NK-92 treated with Interleukin-12 subunit alpha and Interleukin-12 subunit beta, amount 100 ng/mL, for 24 hours (cell line): ENCODE measurements at places on chromosomes 3 and 15.

DNA sequence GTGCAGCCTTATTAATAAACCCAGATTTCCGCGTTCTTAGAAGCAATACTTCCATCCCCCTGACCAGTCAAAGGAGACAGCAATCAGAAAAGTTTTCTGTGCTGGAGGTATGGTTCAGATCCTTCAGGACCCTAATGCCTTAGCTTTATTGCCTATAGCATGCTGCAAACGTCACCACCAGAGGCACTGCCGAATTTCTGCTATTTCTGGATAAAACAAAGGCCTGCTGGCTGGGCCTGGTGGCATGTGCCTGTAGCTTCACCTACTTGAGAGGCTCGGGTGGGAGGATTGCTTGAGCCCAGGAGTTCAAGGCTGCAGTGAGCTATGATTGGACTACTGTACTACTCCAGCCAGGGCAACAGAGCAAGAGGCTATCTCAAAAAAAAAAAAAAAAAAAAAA lies 407.2 kb downstream of the FOXP1 start:
- DNase-seq = no peak

- DNase-seq = no peak
Measured at GRCh38 chr3:41276191-41276590, 76.9 kb downstream of the CTNNB1 start.

- no peak for DNase-seq
Measured at GRCh38 chr3:177552051-177552450, 354.8 kb upstream of the TBL1XR1 start.

DNA sequence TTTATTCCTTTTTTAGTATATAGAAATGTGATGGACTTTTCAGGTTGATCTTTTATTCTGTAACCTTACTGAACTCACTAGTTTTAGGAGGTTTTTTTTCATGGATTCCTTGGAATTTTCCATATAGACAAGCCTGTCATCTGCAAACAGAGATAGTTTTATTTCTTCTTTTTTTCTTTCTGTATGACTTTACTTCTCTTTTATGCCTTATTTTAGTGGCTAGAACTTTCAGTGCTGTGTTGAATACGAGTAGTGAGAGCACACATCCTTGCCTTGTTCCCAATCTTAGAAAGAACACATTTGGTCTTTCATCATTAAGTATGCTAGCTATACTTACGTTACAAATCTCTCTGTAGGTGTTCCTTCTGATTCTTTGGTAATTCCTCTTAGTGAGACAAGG lies 336.5 kb downstream of the PTPRG start:
- no peak for DNase-seq

GRCh38 chr3:114034211-114034610 lies 22.1 kb downstream of the CCDC191 start:
- no peak for DNase-seq

DNA sequence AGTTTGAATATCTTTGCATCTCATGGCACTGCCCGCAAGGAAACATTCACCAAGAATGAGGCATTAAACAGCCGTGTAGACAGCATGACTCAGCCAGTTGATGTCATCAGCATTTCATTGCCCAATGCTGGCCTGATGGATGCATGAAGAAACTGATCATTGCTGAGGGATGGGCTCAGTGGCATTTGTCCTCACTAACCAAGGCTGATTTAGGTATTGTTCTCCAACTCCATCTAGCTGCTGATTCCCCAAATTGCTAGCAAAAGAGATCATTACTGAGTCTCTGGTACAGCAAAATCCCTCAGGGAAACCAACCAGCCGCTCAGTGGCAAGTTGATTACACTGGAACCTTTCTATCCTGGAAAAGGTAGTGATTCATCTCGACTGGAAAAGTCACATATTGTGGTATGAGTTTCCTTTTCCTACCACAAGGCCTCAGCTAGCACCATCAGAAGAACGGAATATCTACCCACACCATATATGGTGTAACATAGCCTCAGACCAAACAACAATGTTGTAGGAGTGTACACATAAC lies 186.5 kb upstream of the GAP43 start:
- no peak for DNase-seq

GRCh38 chr15:35630985-35631384 lies 85.0 kb upstream of the DPH6 start:
- DNase-seq = no peak

DNA sequence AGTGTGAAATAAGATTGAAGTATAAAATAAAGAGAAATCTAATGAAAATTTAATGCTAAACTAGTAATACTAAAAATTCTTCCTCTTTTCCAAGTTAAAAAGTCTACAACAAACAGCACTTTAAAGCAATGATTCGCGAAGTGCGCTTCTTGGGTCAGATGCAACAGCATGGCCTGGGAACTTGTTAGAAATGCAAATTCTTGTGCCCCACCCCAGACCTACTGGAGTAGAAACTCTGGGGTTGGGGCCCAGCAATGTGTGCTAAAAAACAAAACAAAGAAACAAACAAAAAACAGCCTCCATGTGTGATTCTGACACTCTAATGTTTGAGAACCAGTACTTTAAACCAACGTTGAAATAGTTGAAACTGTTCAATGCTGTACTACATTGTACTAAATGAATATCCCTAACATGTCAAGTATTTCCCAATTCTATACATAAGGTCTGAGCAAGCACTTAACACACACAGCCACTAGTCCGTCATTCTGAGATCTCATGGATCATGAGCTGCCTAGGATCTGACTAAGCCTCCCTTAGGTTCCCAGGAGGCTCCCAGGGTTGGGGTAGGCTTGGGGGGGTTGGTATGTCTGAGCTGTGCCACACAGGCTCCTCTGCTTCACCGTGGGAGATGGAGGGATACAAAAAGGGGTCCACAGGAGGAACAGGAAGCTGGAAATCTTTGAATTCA lies 6.1 kb downstream of the RASGRP1 start:
- DNase-seq = no peak

DNA sequence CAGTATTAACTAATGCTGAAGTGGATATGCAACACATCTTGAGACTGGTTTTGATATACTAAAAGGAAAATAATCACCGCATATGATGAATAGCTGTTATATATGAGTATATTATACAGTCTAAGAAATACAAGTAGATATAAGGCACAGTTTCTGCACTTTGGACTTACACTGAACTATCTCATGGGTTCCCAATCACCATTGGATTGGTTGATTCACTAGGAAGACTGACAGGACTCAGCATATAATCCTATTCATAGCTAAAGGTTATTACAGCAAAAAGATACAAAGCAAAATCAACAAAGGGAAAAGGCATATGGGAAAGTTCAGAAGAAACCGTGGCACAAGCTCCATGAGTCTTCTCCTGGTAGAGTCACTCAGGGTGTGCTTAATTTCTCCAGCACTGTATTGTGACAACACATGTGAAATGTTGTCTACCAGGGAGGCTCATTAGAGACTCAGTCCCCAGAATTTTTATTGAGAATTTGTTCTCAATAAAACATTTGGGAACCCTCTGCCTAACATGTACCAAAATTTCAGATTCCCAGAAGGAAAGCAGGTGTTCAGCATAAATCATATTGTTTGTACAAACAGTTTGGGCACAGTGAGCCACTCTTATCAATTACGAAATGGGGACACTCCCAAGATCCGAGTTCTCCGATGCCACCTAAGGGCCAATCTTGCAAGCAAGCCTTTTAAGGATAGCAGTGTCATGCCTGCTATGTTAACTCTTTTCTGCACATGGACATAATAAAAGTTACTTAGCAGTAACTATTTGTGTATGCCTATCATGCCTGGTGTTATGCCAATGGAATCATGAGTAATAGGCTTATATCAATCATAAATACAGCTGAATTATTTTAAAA lies 26.8 kb downstream of the CMC1 start:
- DNase-seq = no peak

- DNase-seq = peak; percentile 26
Measured at GRCh38 chr3:124620600-124621063, 109.6 kb upstream of the UMPS start.

GRCh38 chr15:49428409-49429095 lies 5.5 kb downstream of the FGF7 start:
- no peak for DNase-seq

GRCh38 chr3:67790043-67790442 lies 135.6 kb upstream of the SUCLG2 start:
- DNase-seq = no peak

DNA sequence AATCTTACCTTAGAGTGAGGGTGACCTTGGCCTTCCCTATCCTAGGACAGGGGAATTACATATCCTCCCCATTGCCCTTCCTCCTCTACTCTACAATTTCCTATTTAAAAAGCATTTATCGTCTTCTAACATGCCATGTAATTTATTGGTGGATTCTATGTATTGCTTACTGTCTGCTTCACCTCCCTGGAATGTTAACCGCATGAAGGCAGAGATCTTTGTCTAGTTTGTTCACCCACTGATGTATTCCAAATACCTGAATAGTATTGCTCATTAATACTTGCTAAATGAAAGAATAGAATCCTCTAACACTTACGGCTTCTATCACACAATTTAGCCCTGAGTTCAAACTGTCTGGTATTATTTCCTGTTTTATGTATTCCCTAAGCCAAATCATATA lies 68.6 kb downstream of the PPARG start:
- no peak for DNase-seq

GRCh38 chr3:30426293-30426993 lies 180.0 kb upstream of the TGFBR2 start:
- DNase-seq = no peak

- no peak for DNase-seq
Measured at GRCh38 chr3:149965278-149965677, 5.4 kb downstream of the PFN2 start.

DNA sequence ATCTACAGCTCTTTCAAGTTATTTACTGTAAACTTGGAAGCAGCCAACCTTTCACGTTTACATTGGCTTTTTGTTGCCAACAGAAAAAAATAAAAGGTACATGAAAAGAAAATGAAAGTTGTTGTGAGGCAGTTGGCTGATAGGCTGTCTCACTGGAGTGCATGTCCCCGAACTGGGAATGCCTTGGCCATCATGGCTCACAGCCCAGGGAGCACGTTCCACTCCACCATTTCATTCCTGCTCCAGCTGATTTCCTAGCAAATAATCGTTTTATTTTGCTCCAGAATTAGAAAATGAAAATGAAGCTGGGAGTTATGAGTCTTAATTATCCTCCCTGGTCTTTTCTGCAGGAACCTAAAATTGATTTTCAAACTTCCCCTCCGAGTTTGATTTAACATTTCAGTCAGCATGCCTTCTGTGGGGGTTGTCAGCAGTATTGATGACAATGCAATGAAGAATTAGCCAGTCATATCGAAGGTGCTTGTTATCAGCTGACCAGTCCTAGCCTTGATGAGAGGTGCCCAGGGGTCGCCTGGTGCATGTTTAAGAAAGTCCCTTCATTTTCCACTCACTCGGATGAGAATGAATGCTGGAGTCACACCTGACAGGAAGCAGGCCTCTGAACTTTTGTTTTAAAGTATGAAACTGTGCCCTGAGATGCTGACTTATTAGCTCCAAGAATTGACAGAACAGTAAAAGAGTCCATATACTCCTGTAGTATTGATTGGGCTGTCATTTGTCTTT lies 293.7 kb upstream of the TRIM42 start:
- DNase-seq = no peak

DNA sequence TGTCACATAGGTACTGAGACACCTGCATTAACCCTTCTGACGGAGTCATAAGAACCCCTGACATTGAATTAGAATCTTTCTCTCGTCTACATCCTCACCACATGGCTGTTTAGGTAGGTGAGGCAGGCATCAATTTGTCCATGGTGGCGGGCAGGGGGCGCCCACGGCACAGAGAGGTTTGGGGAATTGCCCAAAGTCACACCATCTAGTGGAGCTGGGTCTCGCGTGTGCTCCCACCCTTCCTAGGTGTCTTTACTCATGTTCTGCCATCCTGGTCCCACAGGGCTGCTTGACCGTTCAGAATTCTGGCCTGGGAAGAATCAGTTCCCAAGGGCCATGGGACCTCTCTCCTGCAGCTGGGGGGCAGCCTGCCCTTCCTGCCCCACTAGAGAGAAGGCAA lies 14.7 kb upstream of the DLL4 start:
- DNase-seq = no peak

GRCh38 chr3:149437286-149437685 lies 37.2 kb upstream of the TM4SF4 start:
- no peak for DNase-seq

DNA sequence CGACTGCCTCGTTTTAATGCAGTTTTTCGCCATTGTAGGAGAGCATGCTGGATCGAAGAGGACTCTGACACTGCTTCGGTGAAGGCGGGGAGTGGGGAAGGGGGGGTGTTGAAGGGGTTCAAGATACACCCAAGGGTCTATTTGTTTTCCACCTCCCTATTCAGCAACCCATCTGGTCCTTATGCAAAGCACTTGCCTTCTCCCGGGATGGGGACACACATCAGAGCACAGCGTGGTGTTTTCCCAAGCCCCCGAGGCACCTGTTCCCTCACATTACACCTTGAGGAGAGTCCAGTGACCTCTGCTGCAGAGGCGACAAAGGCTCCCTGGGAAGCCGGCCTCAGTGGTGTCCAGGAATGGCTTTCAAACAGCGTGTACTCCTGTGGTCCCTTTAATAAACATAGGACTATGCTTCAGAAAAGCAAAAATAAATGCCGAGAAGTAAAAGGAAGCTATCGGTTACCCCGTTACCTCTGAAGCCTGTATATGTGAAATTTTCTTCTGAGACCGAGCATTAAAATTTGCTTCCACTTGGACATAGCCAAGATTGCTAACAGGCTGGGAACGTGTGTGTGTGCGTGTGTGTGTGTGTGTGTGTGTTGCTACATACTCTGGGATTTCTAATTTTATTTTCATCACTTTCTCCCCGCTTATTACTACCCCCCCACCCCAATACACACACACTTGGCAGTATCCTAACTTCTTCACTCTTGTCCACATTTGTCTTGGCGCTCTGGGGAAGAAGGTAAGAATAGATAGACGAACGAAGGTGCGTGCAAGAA lies 53.2 kb downstream of the CCDC54 start:
- no peak for DNase-seq

- DNase-seq = no peak
Measured at GRCh38 chr3:8969241-8969640, 6.0 kb upstream of the RAD18 start.

- no peak for DNase-seq
Measured at GRCh38 chr15:91981821-91982800, 128.6 kb downstream of the SLCO3A1 start.

- DNase-seq = no peak
Measured at GRCh38 chr3:156792114-156792513, 34.0 kb upstream of the LEKR1 start.

GRCh38 chr3:37689645-37690356 lies 171.9 kb upstream of the CTDSPL start:
- no peak for DNase-seq

DNA sequence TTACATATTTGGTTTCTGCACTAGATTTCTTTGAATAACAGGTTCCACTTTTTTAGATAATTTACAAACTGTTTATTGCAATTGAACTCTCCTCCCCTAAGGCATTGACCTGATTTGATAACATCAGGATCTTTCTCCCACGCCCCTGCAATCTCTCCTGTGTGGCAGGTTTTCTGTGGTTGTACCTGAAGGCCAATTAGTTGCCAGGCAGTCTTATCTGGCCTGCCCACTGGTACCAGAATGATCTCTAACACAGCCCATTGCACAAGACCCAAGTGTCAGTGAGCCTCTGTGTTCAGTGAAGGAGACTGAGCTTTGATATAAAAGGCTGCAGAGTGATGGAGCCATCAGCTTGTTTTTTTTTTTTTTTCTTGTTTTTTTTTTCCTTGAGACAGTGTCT lies 3.3 kb downstream of the ACAD9 start:
- no peak for DNase-seq
